Ureter (tissue), 1 donor: ENCODE measurements at places on chromosomes 12 and 14. TPM values are rescaled to one million over a fixed set of nuclear protein-coding genes. Genes with fewer than 3 reads are reported as not detected.

DNA sequence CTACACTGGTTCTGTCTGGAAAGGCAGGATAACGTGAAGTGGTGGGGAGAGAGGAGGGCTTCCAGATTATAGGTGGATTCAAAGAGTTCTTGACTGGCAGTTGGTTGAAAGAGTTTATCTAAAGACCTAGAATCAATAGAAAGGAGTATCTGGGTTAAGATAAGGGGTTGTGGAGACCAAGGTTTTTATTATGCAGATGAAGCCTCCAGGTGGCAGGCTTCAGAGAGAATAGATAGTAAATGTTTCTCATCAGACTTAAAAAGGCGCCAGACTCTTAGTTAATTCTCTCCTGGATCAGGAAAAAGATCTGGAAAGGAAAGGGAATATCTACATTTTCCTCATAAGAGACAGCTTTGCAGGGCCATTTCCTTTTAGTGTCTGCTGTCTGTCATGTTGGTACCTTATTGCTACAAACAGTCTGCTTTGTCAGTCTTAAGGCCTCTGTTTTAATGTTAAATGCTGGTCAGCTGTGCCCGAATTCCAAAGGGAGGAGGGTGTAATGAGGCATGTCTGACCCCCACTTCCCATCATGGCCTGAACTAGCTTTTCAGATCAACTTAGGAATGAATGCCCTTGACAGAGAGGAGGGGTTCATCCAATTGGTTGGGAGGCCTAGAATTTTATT is 401.3 kb downstream of the FUT8 start:
- no peak for DNase-seq

DNA sequence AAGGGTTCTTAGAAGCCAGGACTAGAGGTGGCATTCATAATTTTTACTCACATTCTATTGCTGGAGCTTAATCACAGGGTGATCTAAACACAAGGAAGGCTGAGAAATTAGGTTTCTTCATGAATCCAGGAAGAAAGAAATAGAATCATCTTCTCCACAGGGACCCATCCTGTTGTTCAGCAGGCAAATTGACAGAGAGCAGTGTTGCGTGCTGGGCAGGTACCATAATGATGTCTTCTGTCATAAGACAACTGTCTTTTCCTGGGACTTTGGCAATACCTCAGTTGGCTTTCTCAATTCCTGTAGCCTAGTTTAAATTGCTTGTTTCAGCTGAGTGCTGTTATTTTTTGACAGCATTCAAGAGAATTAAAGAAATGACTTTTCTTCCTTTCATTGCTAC is 468.0 kb upstream of the SYT1 start:
- DNase-seq, result no peak

DNA sequence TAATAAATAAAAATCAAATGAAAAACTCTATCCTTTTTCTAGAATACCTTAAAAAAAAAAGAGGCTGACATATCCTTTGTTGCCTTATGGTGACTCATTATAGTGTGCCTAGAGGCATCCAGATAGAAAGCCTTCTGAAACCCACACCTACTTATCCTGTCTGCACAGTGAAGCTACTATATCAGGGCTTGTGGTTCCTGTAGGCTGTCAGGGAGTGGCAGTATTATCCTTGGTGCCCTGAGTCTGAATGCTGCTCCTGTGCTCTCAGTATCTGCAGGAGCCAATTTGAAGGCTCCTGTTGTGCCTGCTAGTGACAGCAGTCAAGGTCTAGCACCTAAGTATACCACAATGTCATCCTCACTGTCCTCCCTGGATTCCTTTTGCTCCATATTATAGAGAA is 168.4 kb upstream of the AVPR1A start:
- no peak for DNase-seq

GRCh38 chr14:25520821-25521220 is 470.9 kb upstream of the STXBP6 start:
- no peak for DNase-seq

DNA sequence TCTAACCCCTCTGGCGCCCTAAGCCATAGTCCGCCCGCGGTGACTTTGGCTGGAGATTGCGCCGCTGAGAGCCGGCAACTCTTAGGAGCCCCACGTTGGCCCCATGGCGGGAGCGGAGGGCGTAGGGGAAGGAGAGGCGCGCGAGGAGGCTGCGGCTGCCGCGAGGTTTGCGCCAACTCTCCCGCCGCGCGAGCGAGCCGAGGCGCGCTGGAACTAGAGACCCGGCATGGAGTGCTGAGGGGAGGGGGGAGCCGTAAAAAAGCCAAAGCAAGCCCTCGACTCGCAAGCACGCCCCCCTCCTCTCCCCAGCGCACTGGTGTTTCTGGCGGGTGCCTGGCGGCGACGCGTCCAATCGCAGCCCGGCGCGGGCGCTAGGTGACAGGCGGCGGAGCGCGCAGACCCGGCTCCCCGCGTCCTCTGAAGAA is at the start of gene SYT10:
Gene SYT10 (minus strand): TSS at position 233 of the 425 bp plus-strand sequence. CDS start 297 bp downstream, outside the sequence.
- no peak for DNase-seq

DNA sequence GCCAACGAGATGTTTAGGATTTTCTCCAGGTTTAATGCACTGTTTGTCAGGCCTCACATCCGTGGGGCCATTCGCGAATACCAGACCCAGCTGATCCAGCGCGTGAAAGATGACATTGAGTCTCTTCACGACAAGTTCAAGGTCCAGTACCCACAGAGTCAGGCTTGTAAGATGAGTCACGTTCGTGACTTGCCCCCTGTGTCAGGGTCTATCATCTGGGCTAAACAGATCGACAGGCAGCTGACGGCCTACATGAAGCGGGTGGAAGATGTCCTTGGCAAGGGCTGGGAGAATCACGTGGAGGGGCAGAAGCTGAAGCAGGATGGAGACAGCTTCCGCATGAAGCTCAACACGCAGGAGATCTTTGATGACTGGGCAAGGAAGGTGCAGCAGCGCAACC is 21.6 kb downstream of the DYNC1H1 start:
- no peak for DNase-seq

DNA sequence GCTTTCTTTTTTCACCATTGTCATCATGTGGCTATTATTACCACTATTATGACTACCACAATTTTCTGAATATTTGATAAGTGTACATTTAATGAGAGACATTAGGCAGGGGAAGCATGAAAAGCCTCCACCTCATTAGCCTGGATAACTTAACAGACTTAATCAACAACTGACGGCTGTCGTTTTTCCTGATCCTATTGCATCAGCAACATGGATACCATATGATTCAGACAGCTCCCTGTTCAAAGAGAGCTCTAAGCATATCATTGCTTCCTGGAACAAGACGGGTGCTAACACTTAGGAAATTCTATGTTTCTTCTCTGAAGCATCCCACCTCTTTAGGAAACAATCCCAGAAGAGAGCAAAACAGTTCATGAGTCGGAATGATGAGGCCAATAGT is 765.2 kb downstream of the NOVA1 start:
- DNase-seq, result no peak

- DNase-seq, result no peak
Observed at GRCh38 chr12:29599381-29599780, 101.9 kb upstream of the OVCH1 start.

GRCh38 chr12:91622037-91622436 is 439.4 kb upstream of the DCN start:
- no peak for DNase-seq

- DNase-seq, result peak; percentile 67
Observed at GRCh38 chr12:130953771-130954543, at the start of gene ADGRD1. ADGRD1 (plus strand) TSS chr12:130953907; CDS start chr12:130954466, 559 bp downstream.

GRCh38 chr12:45350861-45351260 is 135.0 kb downstream of the ANO6 start:
- DNase-seq, result no peak

DNA sequence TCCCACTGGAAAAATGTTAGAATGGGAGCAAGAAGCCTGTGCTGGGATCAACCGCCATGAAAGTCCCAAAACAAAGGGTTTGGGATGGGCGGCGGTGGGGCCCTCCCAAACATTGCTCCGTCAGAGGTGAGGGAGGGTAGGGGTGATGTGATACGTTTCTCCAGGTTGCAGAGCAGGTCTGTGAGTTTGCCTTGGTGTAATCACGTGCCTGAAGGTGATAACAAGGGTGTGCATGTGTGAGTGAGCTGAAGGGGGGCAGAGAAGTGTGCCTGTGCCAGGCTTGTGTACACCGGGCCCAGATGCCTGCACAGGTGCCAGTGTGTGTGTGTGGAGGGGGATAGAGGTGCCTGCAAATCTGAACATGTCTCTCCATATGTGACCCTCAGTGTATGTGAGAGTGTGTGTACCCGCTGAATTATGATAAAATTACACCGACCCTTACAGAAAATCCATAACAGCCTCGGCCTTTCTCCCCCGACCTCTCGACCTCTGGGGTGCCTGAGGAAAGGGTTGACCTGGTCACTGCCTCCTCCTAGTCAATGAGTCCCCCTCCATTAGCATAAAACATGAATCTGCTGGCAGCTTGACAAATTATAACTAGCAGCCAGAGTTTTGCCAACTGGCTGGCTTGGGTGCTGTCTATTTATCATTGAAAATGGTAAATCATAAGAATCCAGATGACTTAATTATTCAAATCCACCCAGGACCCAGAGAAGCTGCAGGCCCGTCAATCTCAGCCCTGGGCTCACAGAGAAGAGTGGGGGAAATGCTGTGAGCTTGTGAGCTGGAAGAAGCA is 55.6 kb downstream of the SMUG1 start:
- DNase-seq, result no peak

DNA sequence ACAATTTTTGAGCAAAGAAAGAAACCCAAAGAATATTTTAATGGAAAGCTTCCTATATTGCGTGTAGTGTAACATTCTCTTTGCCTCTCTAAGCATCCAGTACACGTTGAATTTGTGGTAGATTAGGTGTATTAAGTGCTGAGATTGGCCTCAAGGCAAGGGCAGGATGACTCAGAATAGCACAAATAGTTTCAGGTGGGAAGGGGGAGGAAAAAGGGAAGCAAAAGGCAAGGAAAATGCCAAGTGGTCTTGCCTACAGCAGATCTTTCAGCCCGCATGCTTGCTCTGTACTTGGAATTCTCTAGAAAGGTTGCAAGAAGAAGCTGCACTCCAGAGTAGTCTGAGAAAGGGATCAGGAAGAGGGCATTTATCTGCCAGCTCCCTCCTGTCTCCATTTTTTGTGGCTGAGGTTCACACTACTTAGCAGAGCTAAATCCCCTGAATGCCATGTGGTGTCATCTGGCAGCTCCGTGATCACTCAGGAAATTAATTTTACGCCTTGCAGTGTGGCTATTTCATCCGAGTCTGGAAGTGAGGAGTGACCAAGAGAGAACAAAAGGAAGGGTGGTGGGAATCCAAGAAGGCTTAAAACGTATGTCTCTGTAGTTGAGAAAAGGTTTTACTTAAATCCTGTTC is 28.5 kb downstream of the CDKN1B start:
- no peak for DNase-seq

DNA sequence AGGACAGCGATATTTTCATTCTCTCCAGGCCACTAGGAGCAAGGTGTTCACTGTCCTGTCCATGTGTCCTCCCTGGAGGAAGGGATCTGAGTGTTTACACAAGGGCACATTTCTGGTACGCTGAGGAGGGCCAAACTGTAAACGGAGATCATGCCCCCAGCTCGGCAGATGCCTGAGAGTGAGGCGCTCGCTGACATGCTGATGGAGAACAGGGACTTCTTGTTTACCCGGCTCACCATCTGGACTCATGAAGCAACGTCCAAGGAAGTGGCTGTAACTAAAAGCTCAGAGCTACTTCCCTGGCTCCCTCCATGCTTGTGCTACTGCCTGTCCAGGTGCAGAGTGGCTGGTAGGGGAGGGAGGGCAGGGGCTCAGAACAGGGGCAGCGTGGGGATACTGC is 43.4 kb upstream of the KCNA1 start:
- DNase-seq, result no peak

Gene AHNAK2
- total RNA-seq, result 34.5 TPM

Gene FOXG1
- total RNA-seq, result not detected

Gene EXOC3L4
- total RNA-seq, result 2.5 TPM

Gene TRPV4
- total RNA-seq, result 3.6 TPM

Gene LYSET
- 22.1 TPM for total RNA-seq

Gene RPL10L
- total RNA-seq, result not detected

Gene SOX5
- 23.5 TPM for total RNA-seq

Gene IL26
- not detected for total RNA-seq
